ENCODE measurements at places on chromosomes 6 and 20.

- DNase-seq, result no peak
Measured at GRCh38 chr6:111070105-111071005, 16.9 kb upstream of the SLC16A10 start.

GRCh38 chr6:10794239-10794638 is 44.1 kb downstream of the MAK start:
- no peak for DNase-seq

- no peak for DNase-seq
Measured at GRCh38 chr20:90651-91050, 3.2 kb downstream of the DEFB125 start.

GRCh38 chr6:24524805-24525204 is 30.0 kb downstream of the ALDH5A1 start:
- no peak for DNase-seq

GRCh38 chr20:61662968-61663331 is 402.7 kb downstream of the TAF4 start:
- no peak for DNase-seq

GRCh38 chr6:75486850-75487518 is 6.6 kb downstream of the FILIP1 start:
- DNase-seq, result no peak

- no peak for DNase-seq
Measured at GRCh38 chr6:52305948-52306767, 21.6 kb upstream of the MCM3 start.

DNA sequence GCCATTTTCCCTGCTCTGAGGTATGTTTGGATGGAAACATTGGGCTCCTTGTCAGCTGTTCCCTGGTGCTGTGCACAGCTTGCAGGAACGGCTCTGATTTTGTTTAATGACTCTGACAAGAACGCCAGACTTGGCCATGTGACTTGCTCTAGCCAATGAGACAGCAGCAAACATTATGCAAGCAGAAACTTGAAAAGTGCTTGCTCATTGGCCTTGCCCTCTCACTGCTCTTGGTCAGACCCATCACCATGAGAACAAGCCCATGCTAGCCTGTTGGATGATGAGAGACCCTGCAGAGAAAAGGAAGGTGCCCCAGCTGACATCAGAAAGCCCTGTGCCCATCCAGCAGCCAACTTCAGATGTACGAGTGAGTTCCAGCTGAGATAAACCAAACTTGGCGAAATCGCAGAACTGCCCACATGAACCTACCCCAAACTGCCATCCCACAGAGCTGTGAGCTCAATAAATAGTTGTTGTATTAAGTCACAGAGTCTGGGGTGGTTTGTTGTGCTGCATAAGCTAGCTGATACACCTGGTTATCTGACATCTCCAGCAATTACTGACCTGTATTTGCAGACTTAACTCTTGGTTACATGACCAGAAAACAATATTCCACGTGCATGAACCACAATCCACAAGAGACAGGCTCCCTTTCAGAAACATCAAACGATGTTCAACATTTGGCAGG is 96.9 kb downstream of the JPH2 start:
- DNase-seq, result no peak

DNA sequence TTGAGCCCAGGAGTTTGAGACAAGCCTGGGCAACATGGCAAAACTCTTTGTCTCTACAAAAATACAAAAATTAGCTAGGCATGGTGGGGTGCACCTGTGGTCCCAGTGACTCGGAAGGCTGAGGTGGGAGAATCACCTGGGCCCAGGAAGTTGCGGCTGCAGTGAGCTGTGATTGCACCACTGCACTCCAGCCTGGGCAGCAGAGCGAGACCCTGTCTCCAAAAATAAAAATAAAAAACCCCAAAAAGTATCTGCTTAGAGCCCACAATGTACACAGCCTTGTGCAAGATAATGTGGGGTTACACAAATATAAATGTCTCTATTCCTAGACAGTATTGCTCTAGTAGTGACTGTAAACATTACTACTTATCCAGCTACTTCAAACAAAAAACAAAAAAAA is 5.9 kb downstream of the ESF1 start:
- DNase-seq, result no peak

GRCh38 chr6:14918200-14918907 is 327.5 kb upstream of the JARID2 start:
- DNase-seq, result no peak

GRCh38 chr20:63930971-63931553 is 25.2 kb downstream of the UCKL1 start:
- DNase-seq, result no peak

DNA sequence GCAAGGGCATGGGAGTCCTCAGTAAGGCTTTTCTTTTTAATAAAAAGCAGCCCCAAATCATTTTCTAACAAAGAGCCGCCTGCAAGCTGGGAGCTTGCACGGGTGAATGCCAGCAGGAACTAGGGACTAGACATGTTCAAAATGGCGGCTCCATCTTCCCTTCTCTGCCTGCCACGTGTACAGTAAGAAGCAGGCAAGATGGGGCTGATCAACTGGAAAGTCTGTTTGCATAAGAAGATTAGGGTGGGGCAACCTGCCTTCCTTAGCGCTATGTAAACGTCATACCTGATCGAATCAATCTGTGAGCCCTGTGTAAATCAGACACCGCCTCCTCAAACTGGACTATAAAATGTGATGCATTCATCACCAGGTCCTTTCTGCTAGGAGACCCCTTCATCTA is 299.4 kb upstream of the SOX4 start:
- no peak for DNase-seq

GRCh38 chr20:50969912-50970311 is 11.3 kb downstream of the MOCS3 start:
- no peak for DNase-seq

GRCh38 chr6:145028144-145028818 is 707.0 kb downstream of the EPM2A start:
- DNase-seq, result no peak

DNA sequence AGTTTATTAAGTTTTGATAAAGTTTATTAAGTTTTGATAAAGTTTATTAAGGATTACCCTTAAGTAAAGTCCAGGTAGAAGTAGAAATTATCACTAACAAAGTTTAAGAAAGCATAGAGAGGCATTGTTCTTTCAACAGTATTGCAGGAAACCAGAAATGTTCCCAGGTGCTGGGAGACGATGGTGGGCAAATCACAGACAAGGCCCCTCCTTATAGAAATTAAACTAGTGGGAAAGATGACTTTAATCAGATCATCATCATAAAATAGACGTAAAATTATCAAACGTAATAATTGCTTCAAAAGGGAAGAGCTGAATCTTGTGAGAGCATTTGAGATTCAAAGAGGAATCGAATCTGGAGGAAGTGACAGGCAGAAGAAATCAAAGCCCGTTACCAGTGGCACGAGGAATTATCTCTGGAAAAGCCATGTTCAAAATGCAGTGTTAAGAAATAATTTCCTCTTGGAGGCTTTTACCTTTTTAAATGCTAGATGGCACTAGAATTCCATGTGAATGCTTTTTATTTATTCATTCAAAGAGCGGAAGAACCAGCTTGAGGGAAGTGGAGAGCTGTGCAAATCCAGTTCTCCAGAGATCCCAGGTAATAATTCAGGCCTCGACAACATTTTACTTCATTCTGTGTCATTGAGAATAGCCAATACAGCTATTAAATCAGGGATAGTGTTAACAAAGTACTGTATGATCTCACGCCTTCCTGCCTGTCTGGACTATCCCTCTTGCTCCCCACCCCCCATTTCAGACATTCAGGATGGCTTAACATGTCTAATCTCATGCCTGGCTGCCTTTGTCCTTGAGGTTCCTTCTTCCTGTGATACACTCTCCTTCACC is 1.0 kb upstream of the APMAP start:
- DNase-seq, result no peak

GRCh38 chr6:135233686-135234491 is 52.8 kb downstream of the MYB start:
- DNase-seq, result no peak

- DNase-seq, result no peak
Measured at GRCh38 chr6:139380611-139381010, 6.2 kb upstream of the CITED2 start.

GRCh38 chr6:64415926-64416325 is 780.3 kb downstream of the PHF3 start:
- DNase-seq, result no peak

DNA sequence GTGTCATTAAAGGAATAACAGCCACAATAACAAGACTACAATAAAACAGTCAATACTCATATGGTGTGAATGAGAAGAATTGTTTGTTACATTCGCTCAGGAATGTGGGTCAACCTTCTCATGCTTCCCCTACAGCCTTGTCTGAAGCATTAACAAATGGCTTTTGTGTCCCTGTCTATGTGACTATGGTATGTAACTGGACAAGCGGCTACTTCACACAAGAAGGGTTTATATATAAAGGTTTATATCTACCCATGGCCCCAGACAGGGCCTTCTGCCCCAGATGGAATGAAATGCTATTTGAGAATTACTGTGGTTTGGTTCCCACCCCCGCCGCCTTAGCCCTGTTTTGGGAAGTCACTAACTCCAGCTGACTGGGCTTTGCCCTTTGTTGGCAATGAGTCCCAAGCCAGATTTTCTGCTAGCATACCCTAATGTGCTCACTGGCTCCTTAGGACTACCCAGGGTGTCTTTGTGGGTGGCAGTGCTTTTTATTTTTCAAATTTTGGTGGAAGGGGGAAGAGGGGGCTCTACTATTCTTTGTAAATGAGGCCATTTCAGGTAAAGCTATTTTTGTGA is 39.4 kb downstream of the TFAP2A start:
- DNase-seq, result no peak

DNA sequence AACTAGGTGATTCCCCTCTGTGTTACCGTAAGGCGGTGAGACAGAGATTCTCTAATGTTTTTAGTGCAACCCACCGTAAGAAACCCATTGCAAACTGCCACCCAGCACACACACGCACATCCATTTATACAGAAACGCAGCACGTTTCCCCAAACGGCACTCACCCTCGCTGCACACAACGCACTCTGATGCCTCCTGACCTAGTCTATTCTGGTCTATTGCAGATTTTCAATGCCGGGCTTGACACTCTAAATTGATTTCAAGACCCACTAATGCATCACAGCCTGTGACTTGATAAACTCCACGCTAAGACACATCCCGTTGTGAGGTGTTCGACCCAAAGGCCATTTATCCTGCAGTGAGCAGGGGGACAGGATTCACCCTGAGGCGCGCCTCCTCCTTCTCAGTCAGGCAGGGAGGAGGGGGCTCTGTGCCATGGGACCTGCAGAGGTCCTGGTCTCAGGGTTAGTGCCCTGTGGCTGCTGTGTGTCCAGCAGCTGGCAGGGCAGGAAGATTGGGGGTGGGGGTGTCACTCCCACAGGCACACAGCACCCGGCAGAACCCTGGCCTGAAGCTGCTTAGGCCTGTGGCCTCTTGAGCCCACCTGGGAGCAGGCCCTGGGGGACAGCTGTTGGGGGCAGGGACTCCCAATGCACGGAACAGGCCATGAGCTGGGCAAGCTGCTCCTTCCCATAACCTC is 335.6 kb downstream of the PREX1 start:
- no peak for DNase-seq

DNA sequence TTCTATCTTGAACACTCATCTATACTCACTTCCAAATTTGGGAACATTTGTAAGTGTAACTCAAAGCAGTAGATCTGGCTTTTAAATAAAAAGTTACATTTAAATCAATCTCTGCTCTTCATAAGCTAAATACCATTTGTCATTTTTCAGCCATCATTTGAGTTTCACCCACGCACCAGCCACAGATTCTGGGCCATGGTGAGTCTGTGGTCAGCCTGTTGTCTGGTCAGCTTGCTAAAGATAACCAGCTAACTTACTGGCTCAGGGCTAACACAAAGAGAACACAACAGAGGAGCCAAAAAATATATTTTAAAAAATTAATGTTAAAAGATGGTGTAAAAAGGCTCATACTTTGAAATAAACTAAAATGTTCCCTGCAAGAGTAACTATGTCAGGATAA is 181.3 kb downstream of the KIF6 start:
- no peak for DNase-seq

DNA sequence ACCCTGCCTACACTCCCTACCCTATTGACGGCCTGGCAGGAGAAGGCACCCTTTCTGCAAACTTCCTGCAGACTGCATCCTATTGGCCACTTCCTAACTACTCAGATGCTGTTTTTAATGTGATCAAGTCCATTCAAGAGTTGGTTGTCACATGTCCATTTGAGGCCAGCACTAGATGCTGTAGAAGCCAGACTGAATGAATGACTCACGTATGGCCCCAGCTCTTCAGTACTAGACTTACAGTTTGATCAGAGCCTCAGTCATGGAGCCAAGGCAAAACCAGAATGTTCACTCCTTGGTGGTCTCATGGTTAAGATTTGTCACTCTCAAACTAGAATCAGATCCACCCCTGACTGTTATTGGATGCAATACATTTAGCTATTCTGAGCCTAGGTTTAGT is 101.7 kb downstream of the OPRM1 start:
- DNase-seq, result no peak

- DNase-seq, result no peak
Measured at GRCh38 chr20:53842301-53843099, 227.9 kb downstream of the BCAS1 start.

GRCh38 chr6:91324711-91325110 is 737.8 kb upstream of the MAP3K7 start:
- no peak for DNase-seq

DNA sequence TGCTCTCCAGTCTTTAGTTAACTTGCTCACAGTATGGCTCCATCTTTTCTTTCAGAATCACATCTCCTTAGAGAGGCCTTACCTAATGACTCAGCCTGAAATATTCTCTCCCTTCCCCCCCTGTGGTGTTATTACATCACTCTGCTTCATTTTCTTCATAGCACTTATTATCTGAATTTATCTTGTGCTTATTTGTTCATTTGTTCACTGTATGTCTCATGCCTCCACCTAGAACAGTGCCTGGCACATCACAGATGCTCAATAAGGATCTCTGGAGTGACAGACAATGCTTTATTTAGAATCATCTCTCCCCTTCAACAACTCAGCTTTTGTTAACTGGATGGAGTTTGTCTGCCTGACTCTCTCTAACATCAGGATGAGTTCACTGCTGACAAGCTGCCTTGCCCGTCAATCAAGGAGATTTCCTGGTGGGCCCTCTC is 96.6 kb upstream of the MAN1A1 start:
- no peak for DNase-seq

DNA sequence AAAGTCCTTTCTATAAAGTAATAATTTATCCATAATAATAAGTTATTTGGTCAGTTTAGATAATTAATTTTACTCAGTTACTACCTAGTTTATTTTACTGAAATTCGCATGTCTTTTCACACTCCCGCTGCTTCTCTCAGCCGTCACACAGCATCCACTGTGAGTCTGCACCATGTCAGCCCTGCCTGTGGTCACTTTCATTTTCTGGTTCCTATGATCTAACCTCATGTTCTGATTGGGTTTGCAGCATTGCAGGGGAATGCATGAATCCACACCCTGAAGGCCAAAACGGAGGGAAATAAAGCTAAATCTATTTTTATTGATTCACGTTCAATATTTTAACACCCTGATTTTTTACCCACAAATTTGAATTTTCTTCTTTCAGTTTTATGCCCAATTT is 47.4 kb downstream of the PDE10A start:
- no peak for DNase-seq

DNA sequence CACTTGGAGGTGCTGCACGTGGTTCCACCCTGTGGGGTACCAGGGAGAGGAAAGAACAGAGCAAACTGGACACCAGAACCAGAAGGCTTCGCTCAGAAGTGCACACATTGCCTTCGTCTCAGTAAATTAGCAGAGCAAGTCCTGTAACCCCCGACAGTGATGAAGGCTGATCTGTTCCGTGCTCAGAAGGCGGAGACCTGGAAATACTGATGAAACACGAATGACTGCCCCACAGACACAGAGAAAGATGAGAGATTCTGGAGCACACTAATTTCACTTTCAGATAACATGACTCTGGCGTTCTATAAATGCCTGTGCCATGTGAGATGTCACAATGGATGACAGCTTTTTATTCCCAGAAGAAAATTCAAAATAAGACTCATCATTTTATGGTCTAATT is 44.2 kb upstream of the CCR6 start:
- no peak for DNase-seq

Measured in mesothelial cell of epicardium (in vitro differentiated cells).